Stimulated activated CD8-positive, alpha-beta memory T cell treated with anti-CD3 and anti-CD28 coated beads, Interleukin-7, amount 100 ng/mL, for 4 hours (primary cell): ENCODE measurements at places on chromosomes 12 and 14.

DNA sequence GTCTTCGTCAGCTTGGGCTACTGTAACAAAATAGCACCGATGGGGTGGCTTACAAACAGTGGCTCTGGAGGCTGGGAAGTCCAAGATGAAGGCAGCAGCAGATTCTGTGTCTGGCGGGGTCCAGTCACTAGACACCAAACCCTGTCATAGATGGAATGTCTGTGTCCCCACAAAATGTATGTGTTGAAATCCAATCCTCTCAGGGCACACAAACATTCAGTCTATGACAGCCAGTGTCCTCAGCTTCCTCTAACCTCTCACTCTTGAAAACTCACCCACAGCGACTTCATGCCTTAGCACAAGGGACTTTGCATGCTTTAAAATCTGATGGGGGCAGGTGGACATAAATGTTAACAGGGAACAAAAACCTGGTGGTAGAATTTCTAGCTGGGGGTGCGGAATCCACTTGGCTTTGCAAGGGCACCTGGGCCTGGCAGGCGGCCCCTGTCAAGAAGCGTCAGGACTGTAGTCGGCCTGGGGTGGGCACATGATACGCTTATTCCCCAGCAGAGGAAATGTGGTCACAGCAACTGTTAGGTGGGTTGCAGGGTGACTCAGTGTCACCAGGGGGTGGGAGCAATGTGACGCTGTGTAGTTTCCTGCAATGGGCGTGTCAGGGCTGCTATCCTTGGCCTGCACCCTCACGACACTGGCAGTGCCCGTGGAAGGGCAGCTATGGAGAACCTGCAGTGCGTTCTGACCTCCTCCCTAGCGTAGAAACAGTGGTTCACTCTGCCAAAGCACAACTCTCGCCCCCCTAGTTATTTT lies 17.7 kb downstream of the RIN3 start:
- DNase-seq, result peak; percentile 87

- DNase-seq, result no peak
Observed at GRCh38 chr12:70005864-70006618, 181.0 kb downstream of the MYRFL start.

DNA sequence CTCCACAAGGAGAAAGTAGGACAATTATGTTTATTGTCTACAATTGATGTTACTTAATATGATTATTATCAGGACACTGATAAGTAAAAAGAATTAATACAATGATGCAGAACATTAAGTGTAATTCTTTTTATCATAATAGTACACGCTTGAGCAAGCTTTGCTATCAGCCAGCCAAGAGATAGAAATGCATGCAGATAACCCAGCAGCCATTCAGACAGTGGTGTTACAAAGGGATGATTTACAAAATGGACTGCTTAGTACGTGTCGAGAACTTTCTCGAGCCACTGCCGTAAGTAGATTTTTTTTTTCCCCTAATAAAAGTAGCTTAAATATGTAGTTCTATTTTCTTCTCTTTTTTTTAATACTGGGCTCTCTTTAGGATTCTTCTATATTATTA lies 116.9 kb upstream of the AEBP2 start:
- no peak for DNase-seq

GRCh38 chr12:46562625-46563225 lies 190.2 kb upstream of the SLC38A2 start:
- DNase-seq, result no peak

DNA sequence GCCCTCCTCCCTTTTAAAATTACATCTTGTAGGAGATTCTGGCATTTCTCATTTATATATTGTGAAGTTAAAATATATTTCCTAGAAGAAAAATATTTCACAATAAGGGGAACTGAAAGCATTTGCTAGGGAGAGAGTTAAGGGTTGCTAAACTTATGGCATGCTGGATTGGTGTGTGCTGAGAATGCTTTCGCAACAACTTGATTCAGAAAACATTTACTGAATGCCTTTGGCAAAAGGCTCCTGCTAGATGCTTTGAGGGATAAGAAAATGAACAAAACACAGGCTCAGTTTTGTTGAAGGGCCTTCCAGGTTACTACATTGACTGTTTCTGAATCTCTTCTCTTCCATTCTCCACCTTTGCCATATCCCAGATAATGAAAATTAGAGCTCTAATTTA lies 67.5 kb downstream of the DIP2B start:
- DNase-seq, result no peak
